ENCODE measurements at places on chromosomes 4 and X.
A peak's percentile ranks its signal among the peaks of the same experiment; 100 is the strongest.

- peak; percentile 20 for DNase-seq
Observed at GRCh38 chr4:159103384-159103990, 608 bp downstream of the RAPGEF2 start.

DNA sequence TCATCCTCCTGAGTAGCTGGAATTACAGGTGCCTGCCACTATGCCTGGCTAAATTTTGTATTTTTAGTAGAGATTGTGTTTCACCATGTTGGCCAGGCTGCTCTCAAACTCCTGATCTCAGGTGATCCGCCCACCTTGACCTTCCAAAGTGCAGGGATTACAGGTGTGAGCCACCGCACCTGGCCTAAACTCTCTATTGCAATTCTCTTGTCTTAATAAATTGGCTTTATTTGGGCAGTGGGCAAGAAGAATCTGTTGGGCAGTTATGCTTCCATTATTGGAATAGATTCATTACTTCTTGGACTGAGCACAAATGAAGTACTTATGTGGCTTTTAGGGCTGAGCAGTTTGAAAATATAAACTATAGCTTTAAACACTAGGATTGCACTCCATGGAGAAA, 8.2 kb upstream of the GPAT3 start:
- DNase-seq: no peak

DNA sequence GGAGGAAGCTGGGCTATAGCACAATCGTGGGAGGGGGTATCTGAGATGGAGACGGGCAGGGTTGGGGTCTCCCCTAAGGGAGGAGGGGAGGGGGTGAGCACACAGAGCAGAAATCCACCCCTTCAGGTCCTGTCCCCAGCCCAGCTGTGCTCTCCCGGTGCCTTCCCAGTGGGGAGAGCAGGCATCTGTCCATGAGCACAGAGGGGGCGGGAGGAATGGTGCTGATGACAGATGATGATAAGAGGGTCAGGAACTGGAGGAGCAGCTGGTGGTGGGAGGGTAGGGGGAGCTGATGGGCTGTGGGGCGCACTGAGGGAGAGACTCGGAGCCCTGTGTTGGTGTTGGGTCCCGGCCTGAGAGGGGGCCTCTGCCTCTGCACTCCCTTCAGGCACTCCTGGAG, 8.6 kb downstream of the ATP2B3 start:
- no peak for DNase-seq

DNA sequence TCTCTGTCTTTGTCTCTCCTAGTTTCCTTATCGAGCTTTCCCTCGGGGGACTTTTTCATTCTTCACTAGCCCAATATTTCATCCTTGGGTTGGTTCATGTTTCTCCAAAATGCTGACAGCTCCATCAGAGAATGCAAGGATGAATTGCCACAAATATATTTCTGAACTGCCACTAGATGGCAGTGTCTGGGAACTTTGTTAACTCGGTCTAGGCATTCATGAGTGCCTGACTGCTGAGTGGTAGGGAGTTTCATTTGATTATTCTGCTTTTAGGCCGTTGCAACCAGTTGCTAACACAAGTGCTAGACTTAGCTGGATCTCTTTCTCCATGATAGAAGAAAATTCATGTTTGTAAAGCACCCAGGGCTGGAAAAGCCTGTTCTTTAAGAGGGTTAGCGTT, 73.5 kb upstream of the RAP2C start:
- DNase-seq: peak; percentile 20

GRCh38 chrX:8815460-8816065, 14.4 kb upstream of the FAM9A start:
- DNase-seq: peak; percentile 52

DNA sequence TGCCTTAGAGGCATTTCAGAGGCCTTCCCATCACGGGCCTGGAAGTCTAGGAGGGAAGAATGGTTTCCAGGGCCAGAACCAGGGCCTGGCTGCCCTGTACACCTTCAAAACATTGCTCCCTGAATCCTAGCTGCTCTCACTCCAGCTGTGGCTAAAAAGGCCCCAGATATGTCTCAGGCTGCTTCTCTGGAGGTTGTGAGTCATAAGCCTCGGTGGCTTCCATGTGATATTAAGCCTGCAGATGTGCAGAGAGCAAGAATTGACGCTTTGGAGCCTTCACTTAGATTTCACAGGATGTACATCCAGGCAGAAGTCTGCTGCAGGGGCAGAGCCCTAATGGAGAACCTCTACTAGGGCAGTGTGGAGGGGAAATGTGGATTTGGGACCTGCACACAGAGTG, 502.5 kb downstream of the GRXCR1 start:
- DNase-seq: peak; percentile 39

DNA sequence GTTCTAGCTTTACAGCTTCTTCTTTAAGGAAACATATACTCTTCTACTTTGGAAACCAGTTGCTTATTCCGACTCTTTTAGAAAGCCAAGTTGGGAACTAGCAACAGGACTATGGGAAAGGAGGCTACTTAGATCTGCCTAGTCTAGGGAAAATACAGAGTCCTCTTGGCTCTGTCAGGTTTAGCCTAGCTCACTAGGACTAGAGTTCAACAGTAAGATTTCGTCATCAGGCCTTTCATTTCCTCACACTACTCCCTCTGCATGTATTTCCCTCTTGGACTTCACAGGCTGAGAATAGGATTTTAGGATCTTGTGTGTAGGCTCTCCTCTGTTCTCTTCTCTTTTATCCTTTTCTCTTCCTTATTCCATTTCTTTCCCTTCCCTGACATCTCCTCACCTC, 409.8 kb downstream of the AR start:
- DNase-seq: no peak

- DNase-seq: no peak
Observed at GRCh38 chr4:185651137-185651677, 115.9 kb upstream of the PDLIM3 start.

GRCh38 chrX:2559124-2559523, 58.3 kb upstream of the DHRSX start:
- DNase-seq: no peak

DNA sequence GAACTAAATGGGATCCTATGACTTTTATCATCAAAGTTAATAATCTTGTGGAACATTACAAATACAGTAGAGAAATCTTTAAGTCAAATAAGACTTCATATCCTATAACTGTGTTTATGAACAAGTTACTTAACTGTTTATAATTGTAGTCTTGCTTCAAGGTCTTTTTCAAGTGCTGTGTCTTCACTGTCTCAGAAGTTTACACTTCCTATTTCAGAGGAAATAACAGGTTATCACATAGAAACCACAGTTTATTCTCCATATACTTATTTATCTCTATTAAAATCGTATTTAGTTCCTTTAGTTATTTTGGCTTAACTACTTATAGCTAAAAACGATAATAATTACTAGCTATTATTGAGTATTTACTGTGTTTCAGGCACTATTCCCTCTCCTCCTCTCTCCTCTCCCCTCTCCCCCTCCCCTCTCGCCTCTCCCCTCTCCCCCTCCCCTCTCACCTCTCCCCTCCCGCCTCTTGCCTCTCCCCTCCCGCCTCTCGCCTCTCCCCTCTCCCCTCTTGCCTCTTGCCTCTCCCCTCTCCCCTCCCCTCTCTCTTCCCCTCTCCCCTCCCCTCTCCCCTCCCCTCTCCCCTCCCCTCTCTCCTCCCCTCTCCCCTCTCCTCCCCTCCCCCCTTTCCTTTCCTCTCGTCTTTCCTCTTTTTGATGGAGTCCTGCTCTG, 63.7 kb downstream of the RBPJ start:
- no peak for DNase-seq

DNA sequence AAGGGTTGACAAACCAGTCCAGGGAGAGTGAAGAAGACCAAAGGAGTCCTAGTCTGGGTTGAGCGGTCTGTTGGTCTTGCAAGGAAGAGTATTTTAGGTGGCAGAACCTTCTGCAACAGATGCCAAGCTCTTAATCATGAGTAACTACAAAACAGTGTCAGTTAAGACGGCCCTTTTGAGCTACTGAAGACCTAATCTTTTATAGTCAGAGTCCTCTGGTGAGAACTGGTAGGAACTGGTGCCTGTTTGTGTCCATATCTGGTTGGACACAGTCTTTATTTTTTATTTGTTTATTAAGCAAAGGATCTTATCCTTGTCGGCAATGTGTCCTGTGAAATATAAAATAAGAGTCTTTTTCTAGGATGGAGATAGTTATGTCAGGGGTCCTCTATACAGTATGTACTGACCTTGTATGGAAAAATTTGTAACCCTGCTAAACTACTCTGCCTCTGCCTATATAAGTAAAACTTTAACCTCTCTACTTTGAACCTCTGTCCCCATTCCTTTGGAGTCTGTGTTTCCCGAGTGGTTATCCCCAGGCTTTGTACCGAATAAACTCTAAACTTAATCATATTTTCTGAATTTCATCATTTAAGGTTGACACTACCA, 47.1 kb downstream of the FAM13A start:
- DNase-seq: no peak

- DNase-seq: no peak
Observed at GRCh38 chr4:122861172-122861943, 34.7 kb downstream of the FGF2 start.

GRCh38 chr4:185730387-185730786, 81.6 kb downstream of the SORBS2 start:
- DNase-seq: peak; percentile 49

- DNase-seq: no peak
Observed at GRCh38 chr4:3879681-3880614, 113.8 kb downstream of the ADRA2C start.

GRCh38 chrX:153824348-153824747, 6.0 kb downstream of the PDZD4 start:
- DNase-seq: no peak

GRCh38 chrX:68599256-68600152, 48.0 kb upstream of the STARD8 start:
- DNase-seq: peak; percentile 11

- peak; percentile 80 for DNase-seq
Observed at GRCh38 chrX:20487227-20487626, 220.5 kb upstream of the RPS6KA3 start.

- DNase-seq: no peak
Observed at GRCh38 chr4:85520765-85521749, 46.1 kb downstream of the ARHGAP24 start.

- no peak for DNase-seq
Observed at GRCh38 chr4:184528713-184529112, 54.4 kb upstream of the IRF2 start.

DNA sequence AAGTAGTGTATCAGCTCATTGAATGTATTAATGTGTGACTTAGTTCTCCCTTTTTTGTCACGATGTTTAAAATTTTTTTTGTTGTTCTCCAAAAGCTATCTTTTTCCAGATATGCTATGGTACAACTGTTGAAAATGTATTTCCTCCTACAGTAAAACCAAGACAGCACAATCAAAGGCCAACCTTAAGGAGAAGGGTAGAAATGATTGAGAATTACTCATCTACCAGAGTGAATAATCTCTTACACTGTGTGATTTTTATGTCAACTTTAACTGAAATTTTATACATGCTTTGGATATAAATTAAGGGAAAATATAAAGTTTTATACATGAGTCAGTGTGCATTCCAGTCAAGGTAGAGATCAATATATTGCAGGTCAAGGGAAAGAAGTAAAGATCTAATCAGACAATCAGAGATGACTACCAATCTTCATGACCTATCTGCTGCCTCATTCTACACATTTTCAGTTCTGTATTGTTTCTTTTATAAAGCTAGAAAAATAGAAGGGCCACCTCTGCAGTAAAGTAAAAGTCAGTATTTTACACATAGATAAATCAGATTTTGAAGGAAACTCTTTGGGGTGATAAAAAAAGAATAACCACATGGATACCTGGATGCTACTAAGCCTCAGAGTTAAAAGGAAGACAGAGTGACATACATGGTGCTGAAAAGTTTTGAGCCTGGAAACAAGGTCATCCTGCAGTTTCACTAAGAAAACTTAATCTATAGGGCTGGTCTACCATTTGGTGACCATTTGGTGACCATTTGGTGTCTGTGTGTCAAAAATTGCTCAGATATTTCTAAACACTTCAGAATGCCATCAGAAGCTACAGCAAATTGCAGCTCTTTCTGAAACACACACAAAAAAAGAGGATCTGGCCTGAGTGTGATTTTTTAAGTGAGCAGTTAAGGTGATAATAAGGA, 1.6 kb downstream of the FAM13A start:
- DNase-seq: no peak

DNA sequence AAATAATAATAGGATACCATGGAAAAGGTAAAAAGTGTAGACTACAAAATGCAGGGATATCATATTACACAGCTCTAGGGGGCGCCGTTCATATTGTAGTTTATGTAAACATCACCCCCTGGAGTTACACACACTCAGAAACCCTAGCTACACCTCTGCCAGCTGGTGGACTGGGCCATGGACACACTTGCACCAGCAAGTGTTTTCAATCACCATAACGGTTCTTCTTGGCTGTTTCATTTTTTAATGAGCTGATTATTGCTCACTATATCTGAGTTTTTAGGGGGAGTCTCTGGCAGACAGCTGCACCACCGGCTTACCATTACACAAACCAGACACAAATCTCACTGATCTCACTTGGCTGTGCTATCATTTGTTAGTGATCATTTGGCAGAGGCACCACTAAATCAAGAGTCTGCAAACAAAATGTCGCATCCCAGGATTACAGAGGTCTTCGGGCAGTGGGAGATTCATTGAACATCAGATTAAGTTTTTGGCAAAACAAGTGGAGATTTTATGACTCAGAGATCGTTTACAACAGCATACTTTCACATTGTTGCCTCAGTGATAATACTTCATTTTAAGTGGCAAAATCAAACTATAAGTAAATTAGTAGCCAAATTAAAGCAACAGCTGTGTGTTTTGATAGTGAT, 185.7 kb downstream of the UNC5C start:
- DNase-seq: peak; percentile 8

DNA sequence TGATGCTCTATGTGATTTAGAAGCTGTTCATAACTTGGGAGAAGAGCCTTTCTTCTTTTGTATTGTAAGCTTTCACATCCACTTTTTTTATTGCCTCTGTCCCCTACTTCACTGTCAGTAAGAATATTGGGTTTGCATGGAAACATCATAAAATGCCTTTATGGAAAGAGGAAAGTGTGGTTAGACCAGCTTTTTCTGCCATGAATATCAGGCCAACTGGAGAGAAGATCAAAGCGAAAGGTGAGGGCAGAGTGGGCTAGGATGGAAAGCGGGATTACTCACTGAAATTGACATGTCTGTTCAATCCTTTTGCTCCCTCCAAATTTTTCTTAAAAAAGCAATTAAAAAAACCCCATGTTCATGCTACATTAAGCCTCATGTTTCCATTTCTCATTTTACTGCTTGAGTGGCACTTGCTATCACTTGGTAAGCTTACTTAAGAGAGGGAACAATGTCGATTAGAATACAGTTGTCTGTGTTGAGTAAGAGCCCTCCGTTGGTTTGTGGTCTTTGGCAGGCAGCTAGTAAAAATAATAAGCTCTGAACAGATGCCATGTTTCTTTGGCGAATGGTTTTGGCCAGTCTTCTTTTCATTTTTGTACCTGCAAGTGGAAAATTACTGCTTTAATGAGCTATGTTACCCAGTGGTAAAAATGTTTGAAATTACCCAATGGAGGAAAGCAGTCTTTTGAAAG, 35.9 kb downstream of the SUPT20HL1 start:
- DNase-seq: peak; percentile 17

All from HT1080 (cell line).